ENCODE measurements at places on chromosomes 4 and X.
A peak's percentile ranks its signal among the peaks of the same experiment; 100 is the strongest.

- no peak for DNase-seq
Observed at GRCh38 chr4:17313194-17313593, 198.7 kb downstream of the QDPR start.

- peak; percentile 5 for DNase-seq
Observed at GRCh38 chr4:185682236-185682635, 129.8 kb downstream of the SORBS2 start.

DNA sequence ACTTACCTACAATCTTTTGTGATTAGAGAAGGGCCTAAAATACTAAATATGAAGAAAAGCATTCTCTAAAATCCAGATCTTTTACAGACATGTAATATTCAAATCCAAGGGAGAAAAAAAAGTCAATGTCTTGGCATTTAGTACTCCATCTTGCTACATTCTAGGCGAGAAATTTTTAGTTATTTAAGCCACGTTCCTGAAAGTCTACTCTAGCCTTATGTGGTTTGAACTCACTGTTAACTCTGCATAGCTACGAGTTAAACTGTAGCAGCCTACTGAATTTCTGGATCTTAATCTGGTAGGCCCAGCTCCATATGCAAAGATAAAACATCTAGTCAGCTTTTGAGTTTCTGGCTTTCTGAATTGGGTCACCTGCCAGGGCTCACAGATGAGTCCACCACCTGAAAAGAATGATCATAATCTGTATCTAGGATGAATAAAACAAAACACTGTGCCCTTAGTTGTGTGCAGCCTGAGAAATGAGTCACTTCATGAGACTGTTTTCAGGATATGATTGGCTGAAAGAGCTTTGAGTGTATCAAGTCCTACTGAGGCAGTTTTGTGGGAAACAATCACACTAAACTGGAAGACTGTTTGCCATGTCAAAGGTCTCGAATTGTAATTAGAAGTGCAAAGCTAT, 3.2 kb upstream of the NEK1 start:
- no peak for DNase-seq

DNA sequence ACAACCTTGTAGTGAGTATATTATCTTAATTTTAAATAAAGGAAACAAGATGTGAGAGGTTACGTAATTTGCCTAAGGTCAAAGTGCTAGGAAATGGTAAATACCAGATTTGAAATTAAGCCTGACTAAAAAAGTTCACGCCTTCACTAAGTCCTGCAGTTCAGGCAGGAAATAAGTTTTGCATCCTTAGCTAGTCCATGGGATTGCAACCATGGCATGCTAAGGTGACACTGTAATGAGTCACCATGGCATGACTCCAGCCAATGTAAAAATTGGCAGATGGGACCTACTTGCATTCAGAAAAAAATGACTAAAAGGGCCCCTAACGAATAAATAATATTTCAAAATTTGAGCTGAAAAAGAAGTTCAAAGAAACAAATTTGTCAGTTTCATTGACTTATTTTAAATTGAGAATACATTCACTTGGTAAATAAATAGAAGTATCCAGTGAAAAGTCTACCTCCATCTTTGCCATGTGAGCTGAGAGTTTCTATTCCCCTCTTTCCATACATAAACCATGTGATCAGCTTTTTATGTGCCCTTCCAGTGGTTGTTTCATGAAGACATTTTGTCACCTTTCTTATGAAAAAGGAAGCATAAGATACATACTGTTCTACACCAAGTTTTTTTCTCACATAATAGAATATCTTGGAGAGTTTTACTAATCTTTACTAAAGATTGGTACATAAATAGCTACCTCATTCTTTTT, 72.4 kb downstream of the ANKRD50 start:
- DNase-seq = peak; percentile 63

DNA sequence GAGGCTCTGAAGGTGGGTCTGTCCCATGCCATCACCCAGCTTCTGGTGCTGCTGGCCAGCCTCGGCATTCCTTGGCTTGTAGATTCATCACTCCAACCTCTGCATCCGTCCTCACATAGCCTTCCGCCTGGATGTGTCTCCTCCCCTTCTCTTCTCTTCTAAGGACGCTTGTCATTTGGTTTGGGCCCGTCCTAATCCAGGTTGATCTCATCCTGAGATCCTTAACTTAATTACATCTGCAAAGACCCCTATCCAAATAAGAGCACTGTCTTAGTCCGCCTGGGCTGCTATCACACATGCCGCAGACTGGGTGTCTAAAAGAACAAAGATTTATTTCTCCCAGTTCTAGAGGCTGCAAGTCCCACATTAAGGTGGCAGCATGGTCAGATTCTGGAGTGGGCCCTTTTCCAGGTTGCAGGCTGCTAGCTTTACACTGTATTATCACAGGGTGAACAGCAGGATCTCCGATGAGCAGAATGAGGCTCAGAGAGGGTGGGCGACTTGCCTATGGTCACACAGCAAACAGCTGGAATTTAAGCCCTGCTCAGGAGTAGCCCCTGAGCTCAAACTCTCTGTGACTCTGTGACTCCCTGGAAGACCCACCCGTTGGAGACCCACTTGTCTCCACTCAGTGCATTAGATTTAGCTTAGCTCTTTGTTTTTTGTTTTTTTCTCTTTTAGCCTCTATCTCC, 113.1 kb downstream of the STK32B start:
- no peak for DNase-seq

- DNase-seq = peak; percentile 21
Observed at GRCh38 chr4:83961575-83961974, 425.7 kb downstream of the GPAT3 start.

GRCh38 chrX:41868392-41868977, 54.9 kb downstream of the CASK start:
- DNase-seq = no peak

GRCh38 chrX:118655561-118656246, 71.7 kb upstream of the IL13RA1 start:
- no peak for DNase-seq

GRCh38 chrX:74349387-74349786, 45.4 kb downstream of the ZCCHC13 start:
- DNase-seq = no peak

DNA sequence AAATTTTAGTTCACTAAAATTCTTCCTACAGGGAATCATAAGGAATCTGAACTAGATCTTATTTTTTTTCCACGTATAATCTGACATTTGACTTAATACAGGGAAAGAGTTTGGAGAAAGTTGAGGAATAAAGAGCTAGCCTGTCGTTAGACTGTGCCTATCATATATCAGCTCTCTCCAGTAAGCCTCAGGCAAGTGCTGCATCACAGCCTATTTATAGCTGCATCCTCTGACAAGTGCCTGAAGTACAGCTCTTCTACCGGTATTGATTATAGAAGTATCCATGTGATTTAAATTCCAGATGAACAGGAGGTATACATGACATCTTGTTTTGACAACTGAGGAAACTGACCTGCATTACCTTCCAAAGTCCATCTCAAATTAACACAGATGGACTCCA, 248.9 kb downstream of the TLL1 start:
- DNase-seq = no peak

DNA sequence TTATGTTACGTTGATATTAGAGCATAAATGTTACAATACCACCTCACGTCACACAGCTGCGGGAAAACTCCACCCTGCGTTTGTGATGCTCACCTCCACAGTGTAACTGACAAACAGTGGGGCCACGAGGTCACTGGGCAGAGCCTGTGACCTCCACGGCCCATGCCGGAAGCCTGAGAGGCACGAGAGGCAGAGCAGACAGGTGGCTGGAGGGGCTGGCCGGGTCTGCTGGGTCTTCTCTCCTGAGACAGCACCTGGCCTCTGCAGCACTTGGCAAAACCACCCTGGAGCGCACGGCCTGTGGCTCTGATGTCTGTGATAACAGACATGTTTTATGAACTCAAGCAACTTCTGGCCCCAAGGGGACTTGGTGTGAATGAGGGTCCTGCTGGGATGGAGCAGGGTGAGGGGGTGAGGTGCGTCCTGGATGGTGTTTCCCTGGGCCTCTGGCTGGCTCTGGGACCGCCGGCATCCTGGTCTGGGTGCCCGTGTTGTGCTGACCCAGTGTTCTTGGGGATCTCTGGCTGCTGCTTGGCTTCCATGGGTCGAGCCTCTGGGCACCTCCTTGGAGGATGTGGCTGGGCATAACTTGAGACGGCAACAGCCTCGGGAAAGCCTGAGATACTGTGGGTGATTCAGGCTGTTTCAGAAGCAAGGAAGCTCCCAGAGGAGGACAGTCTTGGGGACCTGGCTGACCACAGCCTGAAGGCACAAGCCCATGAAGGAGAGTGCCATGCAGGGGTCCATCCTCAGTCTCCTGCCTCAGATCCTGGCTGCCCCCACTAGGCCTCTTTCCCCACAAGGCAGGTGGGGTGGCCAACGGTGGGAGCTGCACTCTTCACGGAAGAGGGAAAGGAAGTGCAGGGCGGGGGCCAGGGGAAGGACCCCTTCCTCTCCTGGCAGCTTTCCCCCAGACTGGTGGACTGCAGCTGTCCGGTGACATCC, 19.7 kb downstream of the RNF212 start:
- no peak for DNase-seq

GRCh38 chr4:6917461-6918271, 8.0 kb downstream of the TBC1D14 start:
- DNase-seq = peak; percentile 35

- DNase-seq = peak; percentile 34
Observed at GRCh38 chr4:8099981-8100464, 58.6 kb downstream of the ABLIM2 start.

DNA sequence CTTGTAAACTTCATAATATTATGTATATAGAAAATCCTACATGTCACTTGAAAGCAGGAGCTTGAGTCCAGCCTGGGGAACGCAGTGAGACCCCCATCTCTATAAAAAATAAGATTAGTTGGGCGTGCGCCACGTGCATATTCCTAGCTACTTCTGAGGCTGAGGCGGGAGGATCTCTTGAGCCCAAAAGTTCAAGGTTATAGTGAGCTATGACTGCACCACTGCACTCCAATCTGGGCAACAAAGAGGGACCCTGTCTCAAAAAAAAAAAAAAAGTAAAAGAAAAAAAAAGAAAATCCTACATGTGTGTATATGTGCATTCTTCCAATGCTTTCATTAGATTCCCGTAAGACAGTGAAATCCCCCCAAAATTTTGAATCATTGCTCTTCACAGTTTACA, 1.7 kb downstream of the SEC31A start:
- no peak for DNase-seq

DNA sequence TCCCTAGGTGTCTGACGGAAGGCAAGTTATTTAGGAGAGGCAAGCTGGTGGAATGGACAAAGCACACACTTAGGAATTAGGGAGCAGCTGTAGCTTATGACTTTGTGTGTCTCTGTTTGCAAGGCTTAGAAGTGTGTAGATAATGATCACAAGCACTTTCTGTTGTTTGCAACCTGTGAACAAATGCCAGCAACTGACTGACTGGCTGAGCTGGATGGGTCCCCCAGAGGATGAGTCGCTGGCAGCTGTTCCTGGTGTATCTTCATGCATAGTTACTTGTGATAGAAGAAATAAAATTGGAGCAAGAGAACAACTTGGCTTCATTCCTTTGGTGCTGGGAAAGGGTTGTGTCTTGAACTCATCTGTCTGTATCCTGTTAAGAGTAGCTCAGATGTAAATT, 64.2 kb upstream of the BEND4 start:
- no peak for DNase-seq

DNA sequence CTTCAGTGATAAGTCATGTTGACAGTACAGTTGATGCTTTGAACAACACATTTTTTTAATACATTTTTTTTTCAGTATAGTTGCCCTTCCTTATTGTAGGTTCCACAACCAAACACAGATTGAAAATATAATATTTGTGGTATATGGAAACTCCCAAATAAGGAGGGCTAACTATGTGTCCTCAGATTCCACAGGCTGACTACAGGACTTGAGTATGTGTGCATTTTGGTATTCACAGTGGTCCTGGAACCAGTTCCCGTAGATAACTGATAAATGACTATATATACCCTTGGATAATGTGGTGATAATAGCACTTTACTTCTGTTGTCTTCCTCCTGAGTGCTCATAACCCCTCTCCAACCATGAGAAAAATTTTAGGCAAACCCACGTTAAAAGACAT, 111.6 kb upstream of the NUDT6 start:
- DNase-seq = no peak

DNA sequence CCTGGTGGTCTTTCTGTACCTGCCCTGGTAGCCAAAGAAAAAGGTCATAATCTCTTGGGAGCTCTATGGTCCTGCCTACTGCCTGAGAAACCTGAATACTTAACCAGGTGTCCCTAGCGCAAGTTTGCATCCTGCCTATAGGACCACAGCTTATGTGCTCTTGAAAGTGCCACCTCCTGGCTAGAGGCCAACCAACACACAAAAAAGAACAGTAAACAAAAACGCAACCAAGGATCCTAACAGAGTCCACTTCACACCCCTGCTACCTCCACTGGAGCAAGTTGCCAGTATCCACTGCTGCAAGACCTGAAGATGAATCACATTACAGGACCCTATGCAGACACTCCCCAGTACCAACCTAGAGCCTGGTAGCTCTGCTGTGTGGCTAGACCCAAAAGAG, 103.2 kb upstream of the PABPC5 start:
- no peak for DNase-seq

- peak; percentile 5 for DNase-seq
Observed at GRCh38 chr4:83852085-83852451, 316.2 kb downstream of the GPAT3 start.

DNA sequence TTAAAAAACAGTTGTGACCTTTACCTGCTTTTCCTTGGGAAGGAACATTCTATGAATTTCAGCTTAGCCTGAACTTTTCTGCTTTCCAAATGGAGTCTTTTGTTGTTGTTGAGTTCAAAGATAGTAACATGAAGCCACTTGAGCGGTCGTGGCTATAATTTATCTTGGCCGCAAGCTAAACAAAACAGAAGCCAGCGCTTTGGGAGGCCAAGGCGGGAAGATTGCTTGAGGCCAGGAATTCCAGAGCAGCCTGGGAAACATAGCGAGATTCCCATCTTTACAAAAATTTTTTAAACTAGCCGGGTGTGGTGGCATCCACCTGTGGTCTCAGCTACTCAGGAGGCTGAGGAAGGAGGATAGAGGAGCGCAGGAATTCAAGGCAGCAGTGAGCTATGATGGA, 29.9 kb downstream of the TKTL1 start:
- no peak for DNase-seq

GRCh38 chr4:110294165-110294564, 95.8 kb upstream of the ELOVL6 start:
- DNase-seq = peak; percentile 1

DNA sequence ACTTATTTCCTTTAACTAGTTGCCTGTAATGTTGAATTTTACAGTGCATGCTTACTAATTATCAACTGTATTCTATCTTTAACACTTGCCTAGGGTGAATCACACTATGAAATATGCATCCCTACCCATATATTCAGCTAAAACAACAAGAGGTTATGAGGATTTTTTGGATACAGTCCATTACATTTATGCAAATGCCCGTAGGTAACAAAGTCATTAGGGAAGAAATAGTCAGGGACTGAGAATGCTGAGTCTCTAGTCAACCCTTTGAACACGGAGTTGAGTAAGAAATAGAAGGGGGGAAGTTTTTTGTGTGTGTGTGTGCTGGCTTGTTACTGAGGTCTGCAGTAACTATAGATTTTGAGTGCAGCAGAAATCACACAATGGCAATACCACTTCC, 26.1 kb upstream of the CBLL2 start:
- no peak for DNase-seq

DNA sequence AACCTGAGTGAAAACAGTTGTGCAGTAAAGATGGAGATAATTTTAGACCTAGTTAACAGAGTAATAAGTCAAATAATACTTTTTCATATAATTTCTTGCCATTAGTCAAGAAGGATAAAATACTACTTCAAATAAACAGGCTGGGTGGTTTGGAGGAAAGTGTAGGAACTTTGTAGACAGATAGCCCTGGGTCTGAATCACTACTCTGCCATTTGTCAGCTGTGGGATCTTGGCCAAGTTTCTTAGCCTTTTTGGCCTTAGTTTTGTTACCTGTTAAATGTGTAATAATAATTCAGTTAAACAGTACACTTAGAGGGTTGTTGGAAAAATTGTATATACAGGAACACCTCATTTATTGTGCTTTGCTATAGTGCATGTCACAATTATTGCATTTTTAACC, 163.7 kb downstream of the NPNT start:
- no peak for DNase-seq

Measured in A549 (cell line).